Activated CD4-positive, alpha-beta T cell treated with anti-CD3 and anti-CD28 coated beads, Interleukin-2, amount 10 ng/mL, durations not matched to agents 24 days and 14 days (primary cell): ENCODE measurements at places on chromosomes 16 and 17. TPM values are rescaled to one million over a fixed set of nuclear protein-coding genes. Genes with fewer than 3 reads are reported as not detected.

- DNase-seq = no peak
These were observed 6.2 kb downstream of the FUS start for GRCh38 chr16:31186176-31186575.

DNA sequence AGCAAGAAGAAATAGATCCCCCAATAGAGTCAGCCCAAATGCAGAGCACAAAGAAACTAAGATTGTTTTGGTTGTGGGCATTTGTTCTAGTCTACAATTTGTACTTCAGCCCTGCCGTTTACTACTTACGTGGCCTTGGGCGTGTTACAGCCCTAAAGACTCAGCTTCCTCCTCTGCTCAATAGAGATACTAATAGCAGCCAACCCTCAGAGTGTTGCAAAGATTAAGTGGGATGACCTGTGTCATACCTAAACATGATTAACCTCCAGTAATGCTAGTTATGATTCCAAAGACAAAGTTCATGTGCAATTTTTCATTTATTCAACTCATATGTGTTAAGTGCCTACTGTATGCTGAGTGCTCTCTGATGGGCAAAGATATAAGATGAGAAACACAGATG, 43.1 kb downstream of the MAF start:
- no peak for DNase-seq

The VMO1 gene
- not detected in 2 replicates for total RNA-seq

The KRTAP1-5 gene
- total RNA-seq = not detected in 2 replicates
